ENCODE measurements at places on chromosomes 1 and 21. TPM values are rescaled to one million over a fixed set of nuclear protein-coding genes. Genes with fewer than 3 reads are reported as not detected.

Gene ACP6
- 8.9 TPM for polyA plus RNA-seq

Gene C1orf116
- 2.3 TPM for polyA plus RNA-seq

Gene PIP5K1A
- 6.9 TPM for polyA plus RNA-seq

Gene RXFP4
- 0.07 TPM for polyA plus RNA-seq

Gene RGSL1
- not detected for polyA plus RNA-seq

Gene TGFB2
- polyA plus RNA-seq: 0.67 TPM

Gene CXADR
- 1.8 TPM for polyA plus RNA-seq

Gene SAMD11
- 7.9 TPM for polyA plus RNA-seq

Gene TNFAIP8L2
- polyA plus RNA-seq: 1.4 TPM

Gene LAX1
- 0.24 TPM for polyA plus RNA-seq

Gene CELA2B
- not detected for polyA plus RNA-seq

Gene PPIE
- polyA plus RNA-seq: 38.3 TPM

Gene LYPLA2
- polyA plus RNA-seq: 41.2 TPM

Gene PRDM2
- 19.5 TPM for polyA plus RNA-seq

Gene KRTAP13-2
- polyA plus RNA-seq: not detected

Gene CA6
- not detected for polyA plus RNA-seq

Gene PDE4B
- 1.3 TPM for polyA plus RNA-seq

Gene TMEM269
- not detected for polyA plus RNA-seq

Gene SPRR2B
- polyA plus RNA-seq: not detected

Gene OR2AK2
- polyA plus RNA-seq: not detected

Gene RHOU
- 11.7 TPM for polyA plus RNA-seq

Gene SHISAL2A
- 0.26 TPM for polyA plus RNA-seq

All from adipose tissue (tissue), 3 donors.